Glomerular endothelial cell (primary cell): ENCODE measurements at places on chromosomes 12 and 14. TPM values are rescaled to one million over a fixed set of nuclear protein-coding genes. Genes with fewer than 3 reads are reported as not detected.

- DNase-seq = no peak
Observed at GRCh38 chr12:124510301-124510970, 57.0 kb downstream of the NCOR2 start.

DNA sequence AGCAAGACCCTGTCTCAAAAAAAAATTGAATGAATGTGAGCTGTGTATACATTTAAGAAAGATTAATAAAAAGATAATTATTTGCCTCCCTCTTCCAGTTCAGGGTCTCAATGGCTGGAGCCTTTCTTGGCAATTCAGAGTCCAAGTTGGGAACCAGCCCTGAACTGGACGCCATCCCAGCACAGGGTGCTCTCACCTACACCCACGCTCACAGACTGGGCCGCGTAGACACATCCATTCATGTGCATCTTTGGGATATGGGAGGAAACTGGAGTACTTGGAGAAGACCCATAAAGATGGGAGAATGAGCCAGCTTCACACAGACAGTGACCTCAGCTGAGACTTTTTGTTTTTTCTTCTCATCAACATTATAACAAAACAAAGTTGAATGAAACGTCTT is 6.5 kb downstream of the MAPK1IP1L start:
- no peak for DNase-seq

Gene SOX5
- total RNA-seq = 1.5 and 2.2 TPM in 2 replicates

- no peak for DNase-seq
Observed at GRCh38 chr12:82650627-82651337, 35.9 kb upstream of the TMTC2 start.

Gene CCNB1IP1
- total RNA-seq = 20.7 and 28.0 TPM in 2 replicates

GRCh38 chr14:70245026-70245425 is 56.3 kb upstream of the SLC8A3 start:
- no peak for DNase-seq
